ENCODE measurements at places on chromosomes 5 and 9.
A peak's percentile ranks its signal among the peaks of the same experiment; 100 is the strongest.

- DNase-seq = no peak
Measured at GRCh38 chr9:13205824-13206223, 73.7 kb downstream of the MPDZ start.

- DNase-seq = no peak
Measured at GRCh38 chr9:22204240-22204639, 195.1 kb upstream of the CDKN2B start.

DNA sequence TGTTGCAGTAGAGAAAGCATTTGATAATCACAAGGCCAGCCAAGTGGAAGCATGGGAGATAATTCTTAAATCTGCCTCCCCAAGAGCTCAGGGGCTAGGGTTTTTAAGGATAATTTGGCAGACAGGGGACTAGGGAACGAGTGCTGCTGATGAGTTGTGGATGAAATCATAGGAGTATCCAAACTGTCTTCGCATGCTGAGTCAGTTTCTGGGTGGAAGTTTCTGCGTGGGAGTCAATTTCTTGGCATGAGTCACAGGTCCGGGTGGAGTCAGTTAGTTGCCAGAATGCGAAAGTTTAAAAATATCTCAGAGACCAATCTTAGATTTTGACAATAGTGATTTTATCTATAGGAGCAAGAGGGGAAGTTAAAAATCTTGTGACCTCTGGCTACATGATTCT, 112.6 kb downstream of the TMC1 start:
- peak; percentile 20 for DNase-seq

GRCh38 chr9:133892193-133892920, 99.8 kb downstream of the VAV2 start:
- no peak for DNase-seq

- no peak for DNase-seq
Measured at GRCh38 chr5:146034127-146034526, 71.2 kb downstream of the PLAC8L1 start.

DNA sequence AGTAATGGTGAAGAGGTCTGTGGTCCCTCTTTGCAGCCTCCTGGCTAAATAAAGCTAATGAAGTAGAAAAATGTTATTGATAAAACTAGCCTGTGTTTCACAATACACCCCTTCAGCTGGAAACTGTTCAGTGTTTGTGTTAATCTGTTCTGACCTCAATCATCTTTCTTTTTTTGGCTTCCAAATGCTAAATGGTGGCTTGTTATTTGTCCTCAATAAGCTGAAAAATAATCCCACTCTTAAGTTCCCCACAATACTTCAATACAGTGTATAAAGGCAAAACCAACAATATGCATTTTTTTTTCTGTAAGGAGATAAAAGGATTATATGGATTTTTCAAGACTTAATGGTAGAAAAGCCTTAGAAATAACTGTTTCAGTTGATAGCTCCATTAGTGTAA, 560.5 kb downstream of the TUSC1 start:
- no peak for DNase-seq

DNA sequence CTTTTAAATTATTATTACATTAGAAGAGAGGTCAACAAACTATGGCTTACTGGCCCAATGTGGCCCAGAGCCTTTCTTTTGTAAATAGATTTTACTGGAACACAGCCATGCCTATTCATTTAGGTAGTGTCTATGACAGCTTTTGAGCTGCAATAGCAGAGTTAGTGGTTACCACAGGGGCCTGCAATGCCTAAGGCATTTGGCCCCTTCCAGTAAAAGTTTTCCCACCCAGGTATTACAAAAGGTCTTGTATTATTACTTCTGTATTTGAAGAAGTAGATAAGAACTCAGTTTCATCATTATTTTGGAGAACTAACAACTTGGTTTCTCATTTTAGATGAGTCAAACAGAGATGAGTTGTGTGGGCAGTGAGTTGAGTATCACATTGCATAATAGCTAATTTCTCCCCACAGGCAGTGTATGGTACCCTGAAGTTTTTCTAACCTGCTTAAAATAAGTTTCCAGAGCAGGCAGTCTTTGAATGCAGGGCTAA, 9.5 kb downstream of the MTRR start:
- no peak for DNase-seq

GRCh38 chr5:126965061-126965475, 65.3 kb downstream of the MARCHF3 start:
- DNase-seq = peak; percentile 36

DNA sequence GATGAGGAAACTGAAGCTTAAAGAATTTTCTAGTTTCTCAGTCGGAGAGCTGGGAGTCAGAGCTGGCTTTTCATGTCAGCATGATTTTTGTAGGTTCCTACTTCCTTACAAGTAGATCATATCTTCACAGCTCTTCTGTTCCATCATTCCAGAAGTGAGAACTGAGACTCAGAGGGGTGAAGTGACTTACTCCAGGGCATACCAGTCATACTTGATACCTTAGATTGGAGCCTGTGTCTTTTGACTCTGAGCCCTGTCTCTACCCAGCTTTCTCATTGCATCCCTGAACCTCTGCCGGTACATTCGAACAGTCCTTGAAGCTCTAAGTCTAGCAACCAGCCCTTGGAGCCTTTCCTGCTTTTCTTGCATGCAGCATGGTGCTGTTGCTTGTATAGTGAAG, 53.3 kb downstream of the MCCC2 start:
- DNase-seq = no peak

- no peak for DNase-seq
Measured at GRCh38 chr5:172145870-172146747, 41.9 kb downstream of the STK10 start.

DNA sequence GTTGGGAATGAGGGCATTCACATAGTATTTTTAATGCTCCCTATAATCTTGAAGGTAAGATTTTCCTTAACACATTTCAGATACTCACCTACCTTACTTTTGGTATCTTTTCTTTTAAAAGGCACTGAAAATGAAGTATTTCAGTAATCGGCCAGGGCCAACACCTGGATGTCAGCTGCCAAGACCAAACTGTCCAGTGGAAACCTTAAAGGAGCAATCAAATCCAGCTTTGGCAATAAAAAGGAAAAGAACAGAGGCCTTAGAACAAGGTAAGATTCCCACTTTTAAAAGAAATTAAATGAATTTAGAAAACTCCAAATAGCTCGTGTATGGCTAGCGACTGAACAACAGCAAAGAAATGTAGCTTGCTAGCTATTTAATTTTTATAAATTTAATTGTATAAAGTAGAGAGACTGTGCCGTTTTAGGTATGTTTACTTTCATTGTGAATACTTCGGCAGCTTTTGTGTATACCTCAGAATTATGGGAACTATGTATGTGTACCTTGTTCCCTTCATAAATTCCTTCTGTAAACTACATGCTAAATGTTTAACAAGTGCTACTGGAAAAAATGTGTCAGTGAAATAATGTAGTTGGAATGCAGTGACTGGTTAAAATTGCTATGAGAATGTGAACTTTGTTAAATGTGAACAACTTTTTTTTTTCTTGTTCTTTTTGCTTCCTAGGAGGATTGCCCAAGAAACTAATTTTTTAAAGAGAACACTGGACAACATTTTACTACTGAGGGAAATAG, 41.9 kb downstream of the CDK7 start:
- no peak for DNase-seq

- DNase-seq = peak; percentile 24
Measured at GRCh38 chr9:93451849-93452709, 594 bp downstream of the FAM120A start.

DNA sequence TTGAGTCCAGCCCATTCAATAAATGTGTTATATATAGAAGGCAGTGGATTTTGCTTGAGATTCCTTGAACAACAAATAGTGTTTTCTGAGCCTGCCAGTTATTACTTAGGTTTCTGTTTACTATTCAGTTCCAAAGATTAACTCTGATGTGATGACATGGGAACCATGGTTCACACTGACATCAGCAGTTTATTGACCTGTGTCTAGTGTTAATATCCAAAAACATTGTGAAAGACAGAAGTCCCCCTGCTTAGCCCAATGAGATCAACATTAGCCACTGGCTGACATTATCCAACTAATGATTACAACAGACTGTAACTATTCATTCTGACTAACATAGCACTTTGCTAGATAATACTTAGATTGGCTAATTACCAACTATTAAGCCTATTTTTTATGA, 14.9 kb downstream of the APBA1 start:
- no peak for DNase-seq

GRCh38 chr9:19232823-19233194, 2.3 kb downstream of the DENND4C start:
- peak; percentile 38 for DNase-seq

- DNase-seq = no peak
Measured at GRCh38 chr5:114438471-114438870, 76.6 kb downstream of the KCNN2 start.

GRCh38 chr9:26579056-26579455, 313.5 kb downstream of the CAAP1 start:
- no peak for DNase-seq

DNA sequence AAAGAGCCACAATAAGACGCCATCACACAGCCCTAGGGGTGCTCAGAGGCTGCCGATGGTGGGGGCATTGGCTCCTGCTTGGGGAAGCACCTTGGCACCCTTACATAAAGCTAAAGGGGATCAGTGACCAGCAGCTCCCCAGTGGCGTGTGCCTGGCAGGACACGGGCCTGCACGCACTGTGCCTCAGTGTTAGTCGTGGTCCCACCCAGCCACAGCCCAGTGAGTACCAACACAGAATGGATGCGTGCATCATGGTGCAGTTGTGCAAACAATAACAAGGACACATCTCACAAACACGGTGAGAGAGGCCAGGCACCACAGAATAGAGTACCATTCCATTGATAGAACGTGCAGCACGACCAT, 103.2 kb downstream of the WNK2 start:
- DNase-seq = no peak

DNA sequence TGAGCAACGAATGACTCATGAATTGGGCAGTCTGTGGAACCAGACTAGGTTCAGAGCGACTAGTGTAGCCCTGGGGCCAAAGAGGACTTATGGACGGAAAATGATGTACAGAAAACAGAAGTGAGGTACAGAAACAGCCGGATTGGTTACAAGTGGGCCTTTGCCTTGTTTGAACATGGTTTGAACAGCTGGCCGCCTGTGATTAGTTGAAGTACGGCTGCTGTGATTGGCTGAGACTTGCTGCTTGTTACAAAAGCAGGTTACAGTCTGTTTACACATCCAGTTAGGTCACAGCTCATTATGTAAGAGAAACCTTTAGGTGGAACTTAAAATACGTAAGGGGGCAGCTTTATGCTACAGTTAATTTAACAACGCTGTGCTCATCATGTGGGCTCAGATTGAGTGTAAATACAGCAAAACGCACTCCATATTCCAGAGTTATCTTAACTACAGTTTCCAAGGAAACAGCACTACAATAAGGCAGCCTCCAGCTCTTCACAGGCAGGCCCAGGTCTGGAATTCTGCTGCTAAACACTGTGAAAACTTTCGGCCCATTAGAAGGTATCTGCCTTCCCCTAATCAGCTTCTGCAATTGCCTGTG, 6.5 kb downstream of the AMACR start:
- DNase-seq = no peak

- no peak for DNase-seq
Measured at GRCh38 chr5:123571927-123572326, 60.0 kb downstream of the CSNK1G3 start.

GRCh38 chr5:127993476-127993875, 90.1 kb upstream of the SLC12A2 start:
- DNase-seq = no peak

DNA sequence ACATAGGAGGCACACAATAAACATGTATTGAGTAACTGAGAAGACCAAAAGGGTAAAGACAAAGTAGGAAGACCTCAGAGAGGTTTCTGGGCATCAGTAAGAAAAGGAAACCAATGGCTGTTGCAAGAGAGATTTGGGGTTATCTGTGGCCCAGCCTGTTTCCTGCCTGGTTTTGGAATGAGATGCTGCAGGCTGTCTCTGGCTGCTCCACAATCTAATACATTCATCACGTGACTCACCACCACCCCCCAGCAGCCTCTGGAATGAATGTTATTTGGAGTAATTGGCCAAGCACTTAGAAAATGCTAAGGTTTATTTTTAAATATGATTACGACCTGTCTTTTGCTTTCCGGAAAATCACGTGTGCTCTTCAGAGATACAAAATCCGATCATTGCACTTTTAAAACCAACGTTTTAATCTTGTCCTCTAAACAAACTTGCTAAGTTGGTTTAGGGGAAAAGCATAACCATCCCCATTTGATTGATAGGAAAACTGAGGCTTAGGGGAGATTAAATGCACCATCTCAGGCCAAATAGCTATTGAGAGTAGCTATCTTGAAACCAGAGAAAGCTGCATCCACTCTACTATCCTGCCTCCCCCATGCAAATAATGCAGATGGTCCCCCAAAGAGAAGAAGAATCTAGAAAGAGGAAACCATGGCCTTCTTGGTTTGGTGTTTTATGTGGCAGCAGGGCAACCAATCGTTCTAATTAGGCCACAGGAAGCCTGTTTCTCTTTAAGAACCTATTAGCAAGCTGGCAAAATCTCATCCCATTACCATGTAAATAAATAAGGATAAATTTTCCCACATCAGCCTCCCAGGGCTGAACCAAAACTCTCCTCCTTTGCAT, 151.8 kb upstream of the ADRA1B start:
- DNase-seq = peak; percentile 84

DNA sequence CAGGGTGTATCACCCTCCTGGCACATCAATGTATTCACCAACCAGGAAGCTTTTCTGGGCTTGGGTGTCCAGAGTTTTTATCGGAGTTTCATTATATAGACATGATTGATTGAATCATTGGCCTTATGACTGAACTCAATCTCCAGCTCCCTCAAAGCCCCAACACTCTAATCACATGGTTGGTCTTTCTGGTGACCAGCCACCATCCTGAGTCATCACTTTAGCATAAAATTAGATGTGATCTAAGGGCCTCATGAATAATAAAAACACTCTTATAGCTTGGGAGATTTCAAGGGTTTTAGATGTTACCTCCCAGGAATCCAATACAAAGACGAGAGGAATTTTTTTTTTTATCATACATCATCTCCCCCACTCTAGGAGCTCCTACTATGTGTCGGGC, 7.7 kb upstream of the PBX3 start:
- peak; percentile 21 for DNase-seq

DNA sequence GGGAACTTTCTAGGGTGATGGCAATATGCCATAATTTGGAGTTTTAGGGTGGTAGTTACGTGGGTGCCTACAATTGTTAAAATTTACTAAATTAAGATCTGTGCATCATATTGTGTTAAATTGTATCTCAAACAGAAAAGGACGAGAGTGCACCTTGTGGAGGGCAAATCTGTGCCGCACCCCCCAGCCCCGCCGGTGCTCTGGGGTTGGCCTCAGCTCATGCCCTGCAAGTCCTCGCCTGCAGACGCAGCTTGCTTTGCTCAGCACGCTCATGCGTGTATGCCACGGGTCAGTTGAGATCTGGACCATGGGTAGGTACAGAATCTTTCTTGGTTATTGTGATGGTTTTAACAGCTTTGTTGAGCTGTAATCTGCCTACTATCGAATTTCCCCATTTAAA, 33.7 kb upstream of the FCN1 start:
- no peak for DNase-seq

DNA sequence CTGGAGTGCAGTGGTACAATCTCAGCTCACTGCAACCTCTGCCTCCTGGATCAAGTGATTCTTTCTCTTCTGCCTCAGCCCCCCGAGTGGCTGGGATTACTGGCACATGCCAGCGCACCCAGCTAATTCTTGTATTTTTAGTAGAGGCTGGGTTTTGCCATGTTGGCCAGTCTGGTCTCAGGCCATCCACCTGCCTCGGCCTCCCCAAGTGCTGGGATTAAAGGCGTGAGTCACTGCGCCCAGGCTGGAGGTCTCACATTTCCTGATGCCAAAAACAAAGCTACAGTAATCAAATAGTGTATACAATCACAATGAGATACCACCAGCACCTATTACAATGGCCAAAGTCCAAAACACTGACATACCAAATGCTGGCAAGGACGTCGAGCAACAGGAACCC, 51.1 kb downstream of the TTLL11 start:
- no peak for DNase-seq

Measured in hepatic stellate cell (primary cell).